Suppressor macrophage (primary cell): ENCODE measurements at places on chromosomes 6 and 20.

- no peak for DNase-seq
These were observed 25.1 kb downstream of the GZF1 start for GRCh38 chr20:23387118-23387443.

DNA sequence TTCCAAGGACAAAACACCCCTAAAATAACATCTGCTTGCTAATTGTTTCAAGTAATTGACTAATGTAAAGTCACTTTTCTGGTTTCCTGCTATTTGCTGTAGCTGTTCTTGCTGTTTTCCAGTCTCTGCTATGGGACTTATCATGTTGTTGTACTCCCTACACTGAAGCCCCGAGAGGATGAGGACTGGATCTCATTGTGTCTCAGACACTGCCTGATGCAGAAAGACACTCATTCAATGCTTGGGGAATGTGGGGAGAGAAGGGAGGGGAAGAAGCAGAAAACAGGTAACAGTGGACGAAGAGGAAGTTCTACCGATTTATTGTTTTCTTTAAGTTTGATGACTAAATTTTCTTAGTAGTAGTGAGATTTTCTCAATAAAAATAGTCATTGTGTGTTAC is 79.8 kb downstream of the DOK5 start:
- no peak for DNase-seq

- DNase-seq: no peak
These were observed 10.6 kb upstream of the STX16 start for GRCh38 chr20:58640446-58640845.

- no peak for DNase-seq
These were observed 135.3 kb downstream of the CDH4 start for GRCh38 chr20:61387204-61387953.

GRCh38 chr6:166998256-166999144 is 697 bp upstream of the CEP43 start:
- no peak for DNase-seq

DNA sequence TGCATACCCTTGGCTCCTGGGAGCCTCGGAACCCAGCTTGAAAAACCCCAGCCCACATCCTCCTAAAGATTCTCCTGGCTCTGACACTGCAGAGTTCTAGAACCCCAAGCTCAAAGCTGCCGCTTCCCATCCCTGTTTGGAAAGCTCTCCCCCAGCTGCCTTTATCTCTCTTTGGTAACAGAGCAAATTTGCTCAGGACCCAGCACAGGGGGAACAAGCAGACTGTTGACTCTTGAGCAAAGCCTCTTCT is 38.9 kb downstream of the HNF4A start:
- no peak for DNase-seq
